ENCODE measurements at places on chromosomes 3 and 15.

DNA sequence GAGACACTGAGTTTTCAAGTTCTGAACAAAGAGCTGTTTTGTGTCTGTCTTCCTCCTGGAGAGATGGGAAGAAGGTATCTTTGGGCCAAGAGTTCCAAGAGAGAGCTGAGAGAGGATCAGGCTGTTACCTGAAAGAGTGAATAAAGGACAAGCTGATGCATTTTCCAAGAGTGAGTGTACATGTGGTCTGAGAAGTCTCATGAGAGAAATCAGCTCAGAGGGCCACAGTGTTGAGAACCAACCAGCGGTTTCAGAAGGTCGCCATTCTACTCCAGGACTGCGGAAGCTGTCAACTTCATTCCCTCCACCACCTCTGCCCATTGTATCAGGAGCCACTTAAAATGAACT is 42.7 kb upstream of the PPP2R3A start:
- no peak for DNase-seq

DNA sequence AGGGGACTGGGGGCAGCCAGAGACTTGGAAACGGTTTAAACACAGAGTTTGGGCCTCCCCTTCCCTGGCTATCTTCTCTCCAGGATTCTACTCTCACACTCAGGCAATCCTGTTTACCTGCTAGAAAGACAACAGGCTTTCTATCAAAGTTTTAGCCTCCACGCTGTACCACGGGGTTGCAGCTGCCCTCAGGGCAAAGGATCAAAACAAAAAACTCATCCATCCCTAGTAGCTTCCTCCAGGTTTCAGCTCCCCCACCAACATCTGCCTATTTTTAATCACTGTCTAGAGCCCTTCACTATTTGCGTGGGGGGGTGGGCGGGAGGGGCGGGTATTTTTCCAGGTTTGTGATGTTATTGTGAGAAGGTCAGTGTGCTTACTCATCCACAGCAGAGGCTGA is 286.8 kb upstream of the TRIM42 start:
- DNase-seq: no peak

GRCh38 chr3:110165370-110165743 is 828.0 kb upstream of the DPPA4 start:
- peak; percentile 34 for DNase-seq

- no peak for DNase-seq
Measured at GRCh38 chr3:59953104-59953503, 903.3 kb upstream of the CFAP20DC start.

GRCh38 chr3:102904629-102905028 is 469.8 kb downstream of the ZPLD1 start:
- DNase-seq: no peak

DNA sequence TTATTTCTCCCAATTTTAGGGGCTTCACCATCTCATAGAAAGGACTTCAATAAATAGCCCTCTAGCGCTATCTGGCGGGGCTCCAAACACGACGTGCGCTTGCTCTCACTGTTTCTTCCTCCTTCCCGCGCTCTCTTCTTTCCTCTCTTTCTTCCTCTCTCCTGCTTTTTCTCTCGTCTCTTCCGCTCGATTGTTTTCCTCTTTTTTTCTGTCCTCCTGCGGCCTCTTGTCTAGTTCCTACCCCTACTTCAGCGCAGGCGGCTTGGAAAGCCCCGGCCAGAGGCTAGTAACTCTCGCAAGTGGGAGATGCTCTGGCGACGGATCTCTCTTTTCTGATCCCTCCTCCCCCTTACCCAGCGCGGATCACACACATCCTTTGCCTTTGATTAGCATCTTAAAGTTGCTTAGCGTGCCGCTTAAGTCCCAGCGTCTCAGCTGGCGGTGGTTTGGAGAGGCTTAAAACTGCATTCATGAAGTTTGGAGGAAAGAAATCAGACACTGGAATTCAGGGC is 6.2 kb upstream of the MEIS2 start:
- peak; percentile 8 for DNase-seq

- DNase-seq: no peak
Measured at GRCh38 chr15:74179983-74180880, 6.7 kb downstream of the ISLR start.

- peak; percentile 19 for DNase-seq
Measured at GRCh38 chr3:128878556-128879124, 780 bp upstream of the ACAD9 start.

DNA sequence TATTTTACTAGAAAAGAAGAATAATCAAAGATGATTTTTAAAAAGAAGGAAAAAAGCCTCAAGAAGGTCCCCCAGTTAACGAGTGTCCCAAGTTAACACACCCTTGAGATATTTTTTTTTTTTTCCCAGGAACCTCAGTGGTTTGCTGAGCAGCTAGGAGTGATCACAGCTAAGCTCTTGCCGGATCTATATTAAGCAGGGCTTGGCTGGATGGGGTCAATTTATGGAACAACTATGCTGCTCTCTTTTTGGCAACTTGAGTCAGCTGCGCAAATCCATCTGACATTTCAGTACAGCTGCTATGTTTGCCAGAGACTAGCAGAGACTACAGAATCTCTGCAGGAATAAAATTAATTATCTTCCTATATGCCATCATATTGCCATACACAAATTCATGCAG is at the start of gene LMOD3:
Gene LMOD3 (minus strand): TSS at position 193 of the 400 bp plus-strand sequence. CDS start 209 bp downstream, outside the sequence.
- no peak for DNase-seq

GRCh38 chr15:74716651-74717050 is 8.7 kb downstream of the CYP1A1 start:
- no peak for DNase-seq

DNA sequence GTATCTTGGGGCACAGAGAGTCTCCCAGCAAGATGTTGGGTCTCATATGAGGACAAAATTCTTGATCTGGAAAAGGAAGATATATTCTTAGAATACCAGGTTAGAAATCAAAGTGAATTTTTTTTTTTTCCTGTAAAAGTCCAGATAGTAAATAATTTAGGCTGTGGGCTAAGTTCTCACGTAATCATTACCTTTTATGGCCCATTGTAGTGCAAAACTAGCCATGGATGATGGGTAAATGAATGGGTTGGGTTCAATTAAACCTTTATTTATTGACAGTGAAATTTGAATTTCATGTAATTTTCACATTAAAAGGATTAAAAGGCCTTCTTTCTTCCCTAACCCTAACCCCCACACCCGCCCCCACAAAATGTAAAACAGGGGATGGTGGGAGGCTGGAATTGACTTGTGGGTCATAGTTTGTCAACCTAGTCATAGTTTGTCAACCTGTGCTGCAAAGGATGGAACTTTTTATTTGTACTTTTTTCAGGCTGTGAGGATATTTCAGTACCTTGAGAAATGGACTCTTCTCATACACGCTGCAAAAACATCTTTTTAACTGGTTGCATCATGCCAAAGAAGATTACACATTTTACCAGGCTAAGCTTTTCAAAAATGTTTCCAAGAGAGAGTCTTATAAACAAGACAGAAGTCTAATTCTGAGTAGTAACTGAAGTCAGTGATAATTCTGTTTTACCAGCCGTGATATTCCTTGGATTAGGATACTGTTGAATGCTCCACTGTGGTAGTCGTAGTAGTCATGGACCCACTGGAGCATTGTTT is 138.8 kb downstream of the AKAP13 start:
- DNase-seq: no peak

GRCh38 chr15:92069308-92070250 is 216.1 kb downstream of the SLCO3A1 start:
- DNase-seq: no peak

GRCh38 chr15:31975830-31976229 is 54.5 kb upstream of the CHRNA7 start:
- DNase-seq: no peak

GRCh38 chr3:71721651-71722157 is 3.5 kb downstream of the EIF4E3 start:
- no peak for DNase-seq

GRCh38 chr3:168620854-168621253 is 525.1 kb upstream of the GOLIM4 start:
- peak; percentile 25 for DNase-seq

DNA sequence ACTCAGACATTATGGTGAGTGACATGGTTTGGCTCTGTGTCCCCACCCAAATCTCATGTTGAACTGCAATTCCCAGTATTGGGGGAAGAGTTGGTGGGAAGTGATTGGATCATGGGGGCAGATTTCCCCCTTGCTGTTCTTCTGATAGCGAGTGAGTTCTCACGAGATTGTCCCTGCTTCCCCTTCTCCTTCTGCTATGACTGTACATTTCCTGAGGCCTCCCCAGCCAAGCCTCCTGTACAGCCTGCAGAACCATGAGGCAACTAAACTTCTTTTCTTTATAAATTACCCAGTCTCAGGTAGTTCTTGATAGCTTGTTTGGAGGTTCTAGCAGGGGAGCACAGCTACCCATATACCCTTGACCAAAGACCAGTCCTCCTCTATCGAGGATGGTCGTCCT is 45.9 kb downstream of the ADAM10 start:
- no peak for DNase-seq

DNA sequence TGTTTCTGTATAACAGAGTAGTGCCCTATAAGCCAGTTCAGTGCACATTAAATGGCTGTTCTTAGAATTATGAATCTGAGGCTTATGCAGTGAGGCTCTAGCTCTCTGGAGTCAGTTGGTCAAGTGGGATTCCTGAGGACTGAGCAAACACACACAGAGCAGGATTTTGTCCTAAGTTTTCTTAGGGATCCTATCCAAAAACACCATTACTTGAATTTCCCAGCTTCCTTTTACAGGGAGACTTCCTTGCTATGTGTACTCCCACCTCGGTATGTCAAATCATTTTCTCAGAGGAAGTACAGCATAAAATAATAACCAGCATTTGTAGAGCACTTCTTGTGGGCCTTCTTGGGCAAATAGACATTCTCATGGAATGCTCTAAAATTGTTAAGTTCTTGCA is 63.1 kb upstream of the GOLGA6B start:
- no peak for DNase-seq

GRCh38 chr3:5423076-5423475 is 235.6 kb downstream of the EDEM1 start:
- DNase-seq: no peak

GRCh38 chr3:71210257-71211007 is 373.1 kb downstream of the FOXP1 start:
- no peak for DNase-seq

- DNase-seq: no peak
Measured at GRCh38 chr3:49158792-49159191, 7.3 kb downstream of the CCDC71 start.

- DNase-seq: no peak
Measured at GRCh38 chr15:80744415-80744814, 34.8 kb upstream of the CEMIP start.

DNA sequence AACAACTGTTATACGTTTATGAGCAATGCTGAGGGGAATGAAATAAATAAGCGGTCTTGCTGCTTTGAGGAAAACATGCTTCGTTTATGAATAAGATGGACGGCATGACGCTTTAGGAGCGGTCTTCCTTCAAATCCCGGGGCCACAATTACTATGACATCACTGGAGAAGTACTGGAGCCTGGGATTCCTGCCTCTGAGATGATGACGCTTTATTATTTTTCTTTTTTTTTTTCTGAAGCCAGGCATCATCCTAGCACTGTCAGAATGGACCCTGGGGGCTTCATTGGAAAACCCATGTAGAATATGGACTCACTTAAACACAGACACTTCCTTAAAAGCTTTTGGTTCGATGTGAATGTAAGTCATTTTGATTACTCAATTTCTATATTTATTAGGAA is 52.5 kb upstream of the FOXP1 start:
- DNase-seq: no peak

GRCh38 chr3:102885289-102885688 is 450.5 kb downstream of the ZPLD1 start:
- no peak for DNase-seq

DNA sequence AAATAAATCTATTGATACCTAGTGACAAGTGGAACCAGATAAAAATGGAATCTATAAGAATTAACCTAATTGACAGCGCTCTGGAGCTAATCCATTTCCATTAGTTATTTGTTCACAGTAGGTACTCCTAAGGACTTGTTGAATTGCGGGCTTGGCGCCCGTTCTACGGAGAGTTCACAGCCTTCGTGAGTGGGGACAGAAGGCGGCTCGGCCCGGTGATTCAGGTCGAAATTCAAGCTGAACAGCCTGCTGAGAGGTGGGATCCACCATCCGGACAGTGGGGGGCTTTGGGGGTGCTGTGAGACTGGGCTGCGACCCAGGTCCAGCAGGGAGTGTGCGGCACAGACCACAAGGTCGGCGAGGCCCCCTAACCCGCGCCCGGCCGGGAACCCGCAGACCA is 779 bp upstream of the CTNNB1 start:
- peak; percentile 25 for DNase-seq

DNA sequence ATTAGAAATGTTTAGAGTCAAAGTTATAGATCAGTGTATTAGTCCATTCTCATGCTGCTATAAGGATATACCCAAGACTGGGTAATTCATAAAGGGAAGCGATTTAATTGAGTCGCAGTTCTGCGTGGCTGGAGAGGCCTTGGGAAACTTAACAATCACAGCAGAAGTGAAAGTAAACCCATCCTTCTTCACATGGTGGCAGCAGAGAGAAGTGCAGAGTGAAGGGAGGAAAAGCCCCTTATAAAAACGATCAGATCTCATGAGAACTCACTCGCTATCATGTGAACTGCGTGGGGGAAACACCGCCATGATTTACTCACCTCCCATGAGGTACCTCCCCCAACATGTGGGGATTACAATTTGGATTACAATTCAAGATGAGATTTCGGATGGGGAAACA is 871.5 kb downstream of the DIPK2A start:
- no peak for DNase-seq

DNA sequence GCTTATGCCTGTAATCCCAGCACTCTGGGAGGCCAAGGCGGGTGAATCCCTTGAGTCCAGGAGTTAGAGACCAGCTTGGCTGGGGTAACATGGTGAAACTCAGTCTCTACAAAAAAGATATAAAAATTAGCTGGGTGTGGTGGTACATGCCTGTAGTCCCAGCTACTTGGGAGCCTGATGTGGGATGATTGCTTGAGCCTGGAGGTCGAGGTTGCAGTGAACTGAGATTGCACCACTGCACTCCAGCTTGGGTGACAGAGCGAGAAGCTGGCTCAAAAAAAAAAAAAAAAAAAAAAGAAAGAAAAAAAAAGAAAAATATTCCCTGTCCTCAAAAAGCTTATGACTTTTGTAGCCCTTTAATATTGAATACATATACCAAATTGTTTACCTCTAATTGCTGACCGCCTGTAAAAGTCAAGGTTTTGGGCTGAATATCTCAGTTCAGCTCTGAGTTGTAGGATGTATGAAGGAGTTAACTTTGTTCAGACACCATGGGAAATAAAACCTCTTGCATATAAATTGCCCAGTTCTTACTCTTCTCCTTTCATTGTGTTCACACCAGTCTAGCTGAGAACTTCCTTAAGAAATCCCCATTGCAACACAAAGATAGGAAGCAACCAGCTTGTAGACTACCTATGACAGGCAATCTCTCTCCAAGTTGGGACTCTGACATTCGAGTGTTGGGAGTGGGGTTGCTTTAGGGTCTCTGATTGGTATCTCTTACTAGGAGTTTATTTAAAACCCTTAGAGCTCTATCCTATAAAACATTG is 97.6 kb upstream of the RASGRP1 start:
- no peak for DNase-seq
